ENCODE measurements at places on chromosomes 7 and 10.

DNA sequence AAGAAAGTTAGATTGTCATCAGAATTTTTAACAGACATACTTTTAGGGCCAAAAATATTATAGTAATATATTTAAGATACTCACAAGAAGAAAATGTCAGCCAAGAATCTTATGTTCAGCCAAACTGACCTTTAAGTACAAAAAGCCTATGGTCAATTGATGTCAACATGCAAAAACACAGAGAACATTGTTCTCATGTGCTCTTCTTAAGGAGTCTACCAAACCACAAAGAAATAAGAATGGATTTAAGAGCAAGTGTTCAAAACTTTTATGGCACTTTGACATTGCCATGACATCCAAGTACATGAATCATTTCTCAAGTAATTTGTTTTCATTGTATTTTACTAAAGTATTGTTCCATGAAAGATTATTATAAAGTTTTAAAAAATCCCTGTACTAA lies 180.4 kb downstream of the TMEM26 start:
- DNase-seq, result no peak

DNA sequence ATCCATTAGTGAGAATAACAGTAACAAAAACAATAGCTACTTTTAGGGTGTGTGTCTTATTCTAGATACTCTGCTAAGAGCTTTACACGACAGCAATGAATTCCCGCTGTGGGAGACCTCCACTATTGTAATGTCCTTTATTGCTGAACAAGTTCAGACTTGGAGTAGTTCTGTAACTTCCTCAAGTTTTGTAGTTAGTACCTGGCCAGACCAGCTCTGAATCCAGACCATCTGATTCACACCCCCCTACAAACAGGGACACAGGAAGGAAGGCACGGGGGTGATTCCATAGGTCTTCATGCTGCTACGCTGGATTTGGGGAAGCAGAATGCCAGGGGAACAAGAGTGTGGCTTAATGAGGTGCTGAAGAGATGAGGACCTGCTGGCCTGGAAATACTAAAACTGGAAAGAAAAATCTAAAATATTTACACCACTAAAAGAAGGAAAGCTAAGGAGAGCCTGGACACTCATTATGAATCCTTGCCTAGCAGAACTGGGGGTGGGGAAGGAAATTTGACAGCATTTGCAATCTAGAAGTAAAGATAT lies 194.6 kb upstream of the TMEM72 start:
- DNase-seq, result no peak

DNA sequence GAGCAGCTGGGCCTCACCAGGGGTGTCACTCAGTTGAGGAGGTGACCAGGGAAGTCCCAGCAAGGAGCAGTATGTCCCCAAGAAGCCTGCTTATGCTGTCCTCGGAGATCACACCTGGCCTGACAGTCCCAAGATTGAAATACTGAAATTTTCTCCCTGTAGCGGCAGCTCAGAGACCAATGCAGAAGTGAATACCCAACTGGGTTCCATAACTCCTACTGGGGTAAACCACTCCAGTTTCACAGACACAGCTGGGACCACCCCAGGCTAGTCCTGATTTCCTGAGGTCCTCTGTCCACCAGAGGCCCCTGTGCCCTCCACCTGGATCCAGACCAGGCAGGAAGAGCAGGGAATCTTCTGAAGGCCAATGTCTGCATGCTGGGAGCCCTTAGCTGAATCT lies 298.1 kb downstream of the ZEB1 start:
- DNase-seq, result no peak

DNA sequence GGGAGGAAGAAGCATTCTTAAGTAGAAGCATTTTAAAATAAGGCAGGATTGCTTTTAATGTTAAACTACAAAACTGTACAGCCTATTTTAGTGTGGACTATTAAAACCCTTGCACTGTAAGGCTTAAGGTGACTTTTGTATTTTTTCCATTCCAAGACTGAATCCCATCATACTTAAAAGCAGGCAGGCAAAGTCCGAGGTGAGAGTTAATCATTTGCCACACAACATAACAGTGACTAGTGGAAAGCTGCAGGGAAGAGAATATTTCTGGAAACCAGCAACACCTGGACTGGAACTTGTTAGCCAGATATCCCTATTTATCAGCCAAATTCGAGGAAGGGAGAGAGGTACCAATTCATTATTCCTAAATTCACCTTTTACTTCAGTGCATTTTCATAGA lies 3.5 kb downstream of the PRR15 start:
- no peak for DNase-seq

DNA sequence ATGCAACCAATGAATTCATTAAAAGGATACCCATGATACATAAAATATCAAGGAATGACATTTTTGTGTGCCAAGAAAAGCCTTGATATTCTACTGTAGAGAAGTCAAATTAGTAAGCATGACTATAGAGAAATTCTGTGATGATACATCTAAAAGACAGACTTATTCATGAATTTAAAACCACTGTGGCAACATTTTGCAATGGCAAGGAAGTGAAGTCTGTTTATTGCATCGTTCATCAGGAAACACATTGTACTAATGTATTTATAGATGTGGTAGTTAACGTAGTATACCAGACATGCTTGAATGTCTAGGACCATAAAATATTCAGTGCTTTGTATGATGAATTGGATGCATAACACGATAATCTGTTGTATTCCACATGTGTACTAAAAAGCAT lies 9.3 kb upstream of the CLEC5A start:
- no peak for DNase-seq

- DNase-seq, result no peak
Observed at GRCh38 chr7:38630720-38631673, at the start of gene AMPH. Gene AMPH, minus strand, starts transcription at chr7:38631373. Its CDS starts 22 bp downstream, at chr7:38631351.

DNA sequence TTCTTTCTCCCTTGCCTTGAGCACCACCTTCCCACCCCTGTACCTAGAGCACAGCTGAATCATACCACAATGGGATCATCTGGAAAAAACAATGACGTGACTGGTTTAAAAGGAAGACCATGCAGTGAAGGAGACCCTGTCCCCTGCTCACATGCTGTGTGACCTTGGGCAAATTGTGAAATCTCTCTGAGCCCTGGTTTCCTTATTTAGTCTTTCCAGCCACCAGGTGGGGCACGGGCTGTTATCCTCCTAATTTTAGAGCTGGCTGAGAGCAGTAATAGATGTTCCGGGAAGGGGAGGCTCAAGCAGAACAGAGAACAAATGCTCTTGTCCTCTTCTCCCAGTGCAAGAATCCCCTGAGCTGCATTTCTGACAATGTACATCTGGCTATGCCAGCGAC lies 198.3 kb downstream of the RPS24 start:
- DNase-seq, result no peak

DNA sequence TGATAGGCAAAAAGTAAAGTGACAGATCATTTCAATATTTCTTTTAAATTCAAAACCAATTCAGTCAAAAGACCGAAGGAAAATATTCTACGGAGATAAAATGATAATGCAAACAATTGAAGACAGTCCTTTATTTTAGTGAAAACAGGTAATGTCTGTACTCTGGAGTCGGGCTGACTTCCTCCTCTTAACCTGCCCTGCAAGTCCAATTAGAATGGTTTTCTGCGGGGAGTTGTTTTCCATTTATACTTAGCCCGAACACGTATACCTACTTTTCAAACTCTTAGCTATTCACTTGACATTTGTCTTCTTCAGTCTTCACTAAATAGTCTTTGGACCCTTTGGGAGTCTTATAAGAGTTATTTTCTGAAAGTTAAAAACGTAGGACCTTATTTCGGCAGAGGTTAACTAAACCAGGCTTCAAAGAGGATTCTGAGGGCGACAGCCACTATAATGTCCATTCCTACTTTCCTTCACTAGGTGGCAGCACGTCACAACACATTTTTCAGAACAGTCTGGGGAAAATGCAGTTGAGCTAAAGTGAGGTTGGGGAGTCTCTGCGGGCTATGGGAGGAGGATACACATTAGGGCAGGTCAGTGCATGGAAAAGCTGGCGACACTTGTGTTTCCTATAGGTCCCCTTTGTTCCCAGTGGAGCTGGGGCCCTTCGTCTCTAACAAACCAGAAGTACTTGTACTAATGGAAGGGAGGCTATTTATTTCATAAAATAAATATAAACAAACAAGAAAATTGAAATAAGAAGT lies 472.0 kb downstream of the KCNMA1 start:
- DNase-seq, result no peak

- no peak for DNase-seq
Observed at GRCh38 chr10:123380491-123381085, 226.4 kb downstream of the BUB3 start.

DNA sequence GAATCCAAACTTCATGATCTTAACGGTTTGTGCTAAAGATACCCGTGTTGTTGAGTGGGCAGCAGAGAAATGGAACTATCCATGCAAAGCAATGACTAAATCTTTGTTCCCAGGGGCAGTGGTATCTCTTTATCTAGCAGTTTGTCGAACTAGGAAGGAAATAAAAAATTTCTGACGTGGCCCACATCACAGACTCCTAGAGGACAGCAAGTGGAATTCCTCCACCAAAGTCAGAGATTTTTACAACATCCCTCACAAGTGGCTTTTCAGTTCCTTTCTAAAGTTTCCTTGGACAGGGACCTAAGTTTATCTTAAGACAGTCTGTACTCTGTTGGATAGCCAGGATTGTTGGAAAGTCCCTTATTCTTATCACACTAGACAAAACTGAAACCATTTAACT lies 136.0 kb downstream of the RAPGEF5 start:
- DNase-seq, result no peak

GRCh38 chr7:131369354-131369753 lies 41.7 kb downstream of the MKLN1 start:
- DNase-seq, result no peak

DNA sequence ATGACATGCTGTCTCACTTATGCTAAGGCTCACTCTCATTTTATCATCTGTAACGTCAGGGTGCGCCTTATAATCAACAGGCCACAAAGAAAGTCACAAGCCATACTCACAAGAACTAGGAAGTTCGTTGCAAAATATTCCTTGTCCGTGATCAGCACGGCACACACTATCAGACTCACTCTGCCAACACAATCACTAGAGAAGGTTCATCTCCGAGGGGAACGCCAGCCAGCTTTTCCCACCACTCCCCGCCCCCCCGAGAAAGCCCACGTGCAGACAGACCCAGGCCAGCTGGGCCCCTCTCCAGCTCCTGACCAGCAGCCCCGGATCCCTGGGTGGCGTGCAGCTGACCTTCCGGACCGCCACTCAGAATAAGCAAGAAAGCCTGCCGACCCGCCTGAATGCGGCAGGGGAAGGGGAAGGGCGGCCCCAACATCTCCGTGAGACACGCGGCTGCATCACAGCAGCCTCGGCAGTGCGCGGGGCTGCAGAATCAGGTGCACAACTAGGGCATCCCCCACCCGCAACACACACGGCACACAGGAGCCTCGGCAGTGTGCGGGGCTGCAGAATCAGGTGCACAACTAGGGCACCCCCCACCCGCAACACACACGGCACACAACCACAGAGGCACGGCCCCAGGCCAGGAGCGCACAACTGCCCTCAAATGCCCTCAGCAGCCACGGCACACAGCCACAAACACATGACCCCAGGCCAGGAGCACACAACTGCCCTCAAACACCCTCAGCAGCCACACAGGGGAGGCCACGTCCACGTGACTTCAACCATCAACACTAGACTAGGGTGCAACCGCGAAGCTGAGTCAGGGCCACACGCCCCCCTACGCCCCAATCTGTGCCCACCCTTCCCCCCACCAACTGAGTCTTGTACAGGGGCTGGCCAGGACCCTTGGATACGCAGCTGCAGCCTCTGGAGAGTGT lies 2.5 kb upstream of the GPR146 start:
- DNase-seq, result no peak

GRCh38 chr7:2997014-2997413 lies 46.7 kb downstream of the CARD11 start:
- no peak for DNase-seq

GRCh38 chr10:15245530-15245929 lies 77.0 kb upstream of the NMT2 start:
- no peak for DNase-seq

DNA sequence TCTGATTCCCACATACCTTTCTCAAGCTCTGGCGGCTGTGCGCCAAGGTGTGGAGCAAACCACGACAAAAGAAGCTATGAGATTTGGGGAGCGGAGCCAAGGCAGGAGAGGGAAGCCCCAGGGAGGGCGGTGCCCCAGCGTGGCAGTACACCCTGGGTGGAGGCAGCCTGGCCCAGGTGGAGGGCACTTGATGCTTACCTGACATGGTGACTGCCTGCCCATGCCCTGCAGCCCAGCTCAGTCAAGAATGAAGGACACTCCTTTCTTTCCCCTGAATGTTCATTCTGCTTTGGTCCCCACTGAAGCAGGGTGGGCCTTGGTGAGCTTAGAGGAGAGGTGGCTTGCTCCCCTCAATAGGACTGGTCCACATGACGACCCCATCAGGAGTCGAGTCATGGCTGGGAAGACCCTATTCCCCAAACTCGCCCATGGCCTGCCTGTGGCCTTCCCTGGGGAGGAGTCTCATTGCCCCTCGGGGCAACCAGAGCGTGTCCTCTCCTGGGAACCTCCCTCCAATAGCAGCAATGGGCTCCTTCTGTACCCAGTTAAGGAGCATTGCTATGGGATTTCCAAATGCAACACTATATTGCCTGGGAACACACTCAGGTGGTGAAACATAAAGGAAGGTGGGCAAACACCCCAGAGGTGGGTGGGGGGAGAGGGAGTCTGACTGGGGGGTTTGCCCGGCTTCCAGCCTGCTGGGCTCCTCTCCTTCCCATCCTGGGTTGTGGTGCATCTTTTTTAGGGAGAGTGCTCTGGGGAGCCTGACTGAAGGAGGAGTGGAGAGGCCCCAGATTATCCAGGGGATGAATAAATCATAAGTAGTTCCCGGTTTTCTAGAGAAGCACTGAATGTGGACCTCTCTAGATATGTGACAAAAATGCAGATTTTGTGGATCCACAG lies 22.7 kb downstream of the RAMP3 start:
- DNase-seq, result no peak

DNA sequence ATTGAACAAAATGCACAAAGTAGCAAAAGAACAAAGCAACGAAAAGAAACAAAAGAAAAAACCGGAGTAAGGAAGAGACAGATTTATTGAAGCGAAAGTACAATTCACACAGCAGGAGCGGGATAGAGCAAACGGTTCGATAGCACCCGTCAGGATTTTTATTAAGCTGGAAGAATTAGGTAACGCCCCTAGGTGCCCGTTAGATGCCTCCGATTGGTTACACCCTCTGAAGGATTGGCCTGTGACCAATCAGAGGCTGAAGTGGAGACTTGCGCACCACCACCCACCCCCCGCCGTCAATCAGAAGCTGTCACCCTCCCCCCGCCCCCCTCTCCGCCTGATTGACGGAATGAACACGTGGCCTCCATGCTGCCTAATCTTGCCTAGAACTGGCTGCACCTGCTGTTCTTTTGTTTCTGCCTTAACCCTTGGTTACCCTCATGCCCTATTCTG lies 16.8 kb downstream of the OCM2 start:
- DNase-seq, result no peak

DNA sequence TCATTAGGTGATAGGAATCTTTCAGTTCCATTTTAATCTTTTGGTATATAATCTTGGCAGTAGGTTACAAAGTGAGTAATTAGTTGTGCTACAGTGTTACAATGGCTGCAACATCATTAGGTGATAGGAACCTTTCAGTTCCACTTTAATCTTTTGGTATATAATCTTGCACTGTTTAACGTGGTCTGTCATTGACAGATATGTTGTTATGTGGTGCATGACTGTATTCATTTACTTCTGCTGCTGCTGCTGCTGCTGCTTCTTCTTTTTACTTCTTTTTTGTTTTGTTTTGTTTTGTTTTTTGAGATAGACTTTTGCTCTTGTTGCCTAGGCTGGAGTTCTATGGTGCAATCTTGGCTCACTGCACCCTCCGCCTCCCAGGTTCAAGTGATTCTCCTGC lies 28.6 kb downstream of the ST7 start:
- no peak for DNase-seq

GRCh38 chr7:87110778-87111177 lies 41.5 kb upstream of the DMTF1 start:
- no peak for DNase-seq
